NCI-H2107 (cell line): ENCODE measurements at places on chromosomes 6 and 20.

GRCh38 chr6:167579806-167580618, 246.7 kb upstream of the AFDN start:
- no peak for DNase-seq

- DNase-seq, result no peak
Measured at GRCh38 chr6:31634131-31634530, 13.6 kb downstream of the PRRC2A start.

DNA sequence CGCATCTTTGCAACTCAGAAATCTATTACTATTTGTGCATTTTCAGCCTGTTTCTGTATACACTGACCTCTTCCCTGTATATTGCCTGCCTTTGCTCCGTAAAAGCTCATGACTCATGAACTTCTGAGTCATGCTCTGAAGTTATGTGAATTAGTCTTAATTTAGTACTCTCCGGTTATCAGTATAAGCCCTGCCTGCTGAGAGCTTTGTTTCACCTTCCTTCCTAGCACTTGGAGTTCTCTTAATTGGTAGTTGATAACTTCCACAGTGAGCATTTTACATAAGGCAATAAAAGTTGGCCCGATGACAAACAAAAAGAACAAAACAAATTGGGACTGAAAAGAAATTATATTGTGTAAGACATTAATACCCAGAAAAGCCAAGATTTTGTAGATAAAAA, 231.4 kb downstream of the GJA1 start:
- DNase-seq, result no peak

DNA sequence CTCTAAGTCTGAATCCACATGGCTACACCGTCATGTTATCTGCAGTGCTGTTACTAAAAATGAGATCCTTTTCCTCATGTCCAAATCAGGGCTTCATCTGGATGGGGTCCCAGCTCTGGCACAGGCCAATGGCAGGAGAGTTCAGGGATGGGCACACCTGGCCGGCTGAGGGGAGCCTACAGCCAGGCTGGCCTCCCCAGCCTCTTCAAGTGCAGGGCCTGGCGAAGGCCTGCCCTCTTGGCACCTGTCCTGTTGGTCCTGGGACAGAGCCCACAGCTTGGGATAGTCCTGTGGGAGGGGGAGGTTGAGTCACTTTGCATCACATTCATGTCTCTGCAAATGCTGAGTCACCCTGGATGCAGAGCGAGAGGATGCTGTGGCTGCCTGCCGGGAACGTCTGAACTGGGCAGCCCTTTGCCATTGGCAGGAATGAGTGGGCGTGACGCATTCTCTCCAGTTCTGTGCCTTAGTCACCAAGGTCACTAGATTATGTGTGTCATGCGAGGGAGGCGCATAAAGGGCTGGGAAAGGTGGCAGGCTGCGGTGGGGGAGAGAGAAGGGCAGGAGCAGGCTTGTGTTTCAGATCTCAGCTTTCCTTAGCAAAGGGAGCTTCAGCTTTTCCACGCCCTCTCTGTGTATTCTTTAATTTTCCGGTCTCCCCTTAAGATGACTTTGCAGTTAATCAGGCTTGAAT, 223.2 kb upstream of the ECI2 start:
- peak; percentile 52 for DNase-seq

- DNase-seq, result no peak
Measured at GRCh38 chr6:1942834-1943233, 302.6 kb downstream of the GMDS start.

GRCh38 chr20:17226410-17227218, at the start of gene PCSK2:
TSS of gene PCSK2 (plus strand) at chr20:17227040. CDS start at chr20:17227306, 266 bp downstream.
- peak; percentile 83 for DNase-seq

DNA sequence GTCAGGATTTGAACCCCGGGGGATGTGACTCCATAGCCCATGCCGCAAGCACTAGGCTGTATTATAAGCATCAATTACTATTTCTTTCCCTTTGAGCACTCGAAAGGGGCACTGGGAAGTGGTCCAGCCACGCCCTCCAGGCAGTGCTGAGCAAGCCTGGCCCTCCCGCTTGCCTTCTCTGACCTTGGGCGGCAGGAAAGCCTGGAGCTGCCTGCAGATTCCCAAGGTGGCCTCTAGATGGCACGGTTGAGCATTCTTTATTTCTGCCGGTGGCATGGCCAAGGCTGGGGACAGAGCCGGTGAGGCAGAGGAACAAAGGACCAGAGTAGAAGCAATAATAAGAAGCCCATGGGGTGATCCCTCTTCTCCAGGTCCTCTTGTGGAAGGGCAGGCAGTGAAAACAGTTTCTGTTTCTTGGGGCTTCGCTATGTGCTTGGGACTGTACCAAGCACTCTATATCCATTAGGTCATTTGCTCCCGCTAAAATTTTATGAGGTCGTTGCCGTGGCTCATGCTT, 32.0 kb downstream of the ARHGAP40 start:
- DNase-seq, result peak; percentile 21

DNA sequence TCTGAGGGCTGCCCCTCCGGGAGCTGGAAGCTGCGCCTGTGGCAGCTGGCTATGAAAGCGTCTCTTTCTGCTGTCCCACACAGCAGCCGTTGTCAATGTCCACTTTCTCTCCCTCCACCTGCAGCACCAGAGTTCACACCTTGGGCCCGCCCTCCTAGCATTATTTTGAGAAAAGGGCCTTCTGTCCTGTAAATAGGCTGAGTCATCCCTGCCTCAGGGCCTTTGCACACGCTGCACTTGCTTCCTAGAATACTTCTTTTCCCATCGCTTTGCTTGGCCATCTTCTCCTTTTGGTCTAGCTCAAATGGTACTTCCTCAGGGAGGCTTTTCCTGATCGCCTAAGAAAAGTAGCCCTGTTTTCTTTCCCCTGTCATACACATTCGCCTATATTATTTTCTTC, 69.3 kb upstream of the ZNFX1 start:
- DNase-seq, result no peak

DNA sequence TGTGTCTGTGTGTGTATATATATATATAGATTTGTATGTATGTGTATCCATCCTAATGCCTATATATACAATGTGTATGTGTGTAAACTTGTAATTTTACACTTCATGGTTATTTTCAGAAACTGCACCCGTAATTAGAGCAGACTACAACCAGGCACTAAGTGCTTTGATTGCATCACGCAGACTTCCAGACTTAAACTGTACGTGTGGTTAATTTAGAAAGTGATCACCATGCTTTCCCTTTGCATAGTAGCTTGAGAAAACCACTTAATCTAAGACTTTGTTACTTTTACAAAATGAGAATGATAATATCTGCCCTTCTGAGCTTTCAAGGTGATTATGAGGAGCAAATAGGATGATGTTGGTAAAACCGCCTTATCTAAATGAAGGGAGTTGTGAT, 50.1 kb upstream of the E2F3 start:
- no peak for DNase-seq

DNA sequence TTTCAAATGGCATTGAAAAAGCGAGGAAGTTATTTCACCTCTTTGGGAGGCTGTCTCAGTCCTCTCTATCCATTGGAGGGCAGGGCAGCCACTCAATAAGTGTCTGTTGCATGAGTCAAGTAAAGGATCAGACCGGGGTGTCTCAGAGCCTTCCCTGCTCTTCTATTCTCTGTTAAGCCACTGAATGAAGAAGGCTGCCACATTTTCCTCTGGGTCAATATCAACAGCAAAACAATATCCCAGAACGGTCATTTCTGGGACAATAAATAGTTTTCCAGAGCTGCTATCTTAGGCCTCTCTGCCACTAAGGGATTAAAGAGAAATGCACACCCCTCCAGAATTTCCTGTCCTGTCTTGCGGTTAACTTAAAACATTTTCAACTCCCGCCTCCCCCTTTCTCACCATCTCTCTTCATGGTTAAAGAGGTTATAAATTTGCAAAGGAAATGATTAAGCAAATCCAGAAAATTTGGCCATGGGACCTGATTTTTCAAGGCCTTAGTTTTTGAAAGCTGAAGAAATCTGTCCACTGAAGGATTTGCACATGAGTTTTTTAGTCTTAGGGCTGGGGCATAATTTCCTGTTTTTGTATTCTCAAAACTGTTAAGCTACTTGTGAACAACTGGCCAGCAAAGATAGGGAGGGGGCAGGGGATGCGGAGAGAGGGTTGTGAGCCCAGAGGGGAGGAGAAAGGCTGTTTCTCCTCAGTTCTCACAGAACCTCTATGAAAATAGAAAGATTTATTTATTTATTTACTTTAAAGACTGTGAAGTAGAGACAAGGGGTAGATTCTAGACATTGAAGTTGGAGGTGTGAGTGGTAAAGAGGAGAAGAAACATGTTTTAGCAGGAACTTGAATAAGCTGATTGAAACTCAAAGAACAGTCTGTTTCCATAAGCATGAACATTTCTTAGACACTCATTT, 135.7 kb downstream of the BCAS1 start:
- no peak for DNase-seq

- no peak for DNase-seq
Measured at GRCh38 chr20:3739054-3739925, 6.8 kb downstream of the HSPA12B start.

- no peak for DNase-seq
Measured at GRCh38 chr6:115001731-115002350, 659.0 kb upstream of the HS3ST5 start.

DNA sequence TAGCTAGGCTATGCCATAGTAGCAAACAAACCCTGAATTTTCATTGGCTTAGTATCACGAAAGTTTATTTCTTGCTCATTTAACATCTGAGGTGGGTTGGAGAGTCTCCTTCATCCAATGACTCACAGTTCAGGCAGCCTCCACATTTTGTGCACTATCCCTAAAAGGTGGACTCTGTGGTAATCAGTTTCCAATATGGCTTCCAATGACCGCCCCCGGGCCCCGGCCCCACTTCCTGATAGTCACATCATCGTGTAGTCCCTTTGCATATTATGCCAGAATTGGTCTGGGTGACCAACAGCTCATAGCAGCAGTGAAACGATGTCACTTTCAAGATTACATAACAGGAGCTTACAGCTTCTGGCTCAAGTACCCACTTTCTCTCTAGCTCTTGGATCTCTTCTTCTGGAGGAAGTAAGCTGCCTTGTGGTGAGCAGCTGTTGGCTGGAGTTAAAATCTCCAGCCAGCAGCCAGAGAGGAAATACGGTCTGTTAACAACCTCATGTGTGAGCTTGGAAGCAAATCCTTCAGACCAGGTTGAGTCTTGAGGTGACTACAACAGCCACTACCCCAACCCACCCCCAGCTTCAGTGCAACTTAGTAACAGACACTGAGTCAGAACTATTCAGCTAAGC, 7.8 kb downstream of the HCRTR2 start:
- no peak for DNase-seq

GRCh38 chr6:128731249-128732165, 151.4 kb upstream of the LAMA2 start:
- peak; percentile 22 for DNase-seq

GRCh38 chr6:166402582-166403277, 20.0 kb upstream of the MPC1 start:
- DNase-seq, result no peak

GRCh38 chr20:49115564-49115963, 69.5 kb downstream of the CSE1L start:
- no peak for DNase-seq

DNA sequence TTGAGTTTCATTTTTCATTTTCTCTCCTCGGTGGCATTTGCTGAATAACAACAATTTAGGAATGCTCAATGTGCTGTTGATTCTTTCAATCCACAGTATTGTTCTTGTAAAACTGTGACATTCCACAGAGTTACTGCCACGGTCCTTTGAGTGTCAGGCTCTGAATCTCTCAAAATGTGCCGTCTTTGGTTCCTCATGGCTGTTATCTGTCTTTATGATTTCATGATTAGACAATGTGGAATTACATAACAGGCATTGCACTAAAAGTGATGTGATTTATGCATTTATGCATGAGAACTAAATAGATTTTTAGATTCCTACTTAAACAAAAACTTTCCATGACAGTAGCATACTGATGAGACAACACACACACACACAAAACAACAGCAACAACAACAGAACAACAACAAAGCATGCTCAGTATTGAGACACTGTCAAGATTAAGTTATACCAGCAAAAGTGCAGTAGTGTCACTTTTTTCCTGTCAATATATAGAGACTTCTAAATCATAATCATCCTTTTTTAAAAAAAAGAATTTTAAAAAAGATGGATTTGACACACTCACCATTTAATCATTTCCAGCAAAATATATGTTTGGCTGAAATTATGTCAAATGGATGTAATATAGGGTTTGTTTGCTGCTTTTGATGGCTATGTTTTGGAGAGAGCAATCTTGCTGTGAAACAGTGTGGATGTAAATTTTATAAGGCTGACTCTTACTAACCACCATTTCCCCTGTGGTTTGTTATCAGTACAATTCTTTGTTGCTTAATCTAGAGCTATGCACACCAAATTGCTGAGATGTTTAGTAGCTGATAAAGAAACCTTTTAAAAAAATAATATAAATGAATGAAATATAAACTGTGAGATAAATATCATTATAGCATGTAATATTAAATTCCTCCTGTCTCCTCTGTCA, 88.1 kb downstream of the SNAP25 start:
- no peak for DNase-seq

GRCh38 chr6:10521104-10521808, at the start of gene GCNT2:
TSS of gene GCNT2 (plus strand) at chr6:10521351. CDS start at chr6:10528912, 7,561 bp downstream.
- DNase-seq, result no peak

GRCh38 chr6:131949909-131950766, 1.0 kb downstream of the CCN2 start:
- peak; percentile 4 for DNase-seq

DNA sequence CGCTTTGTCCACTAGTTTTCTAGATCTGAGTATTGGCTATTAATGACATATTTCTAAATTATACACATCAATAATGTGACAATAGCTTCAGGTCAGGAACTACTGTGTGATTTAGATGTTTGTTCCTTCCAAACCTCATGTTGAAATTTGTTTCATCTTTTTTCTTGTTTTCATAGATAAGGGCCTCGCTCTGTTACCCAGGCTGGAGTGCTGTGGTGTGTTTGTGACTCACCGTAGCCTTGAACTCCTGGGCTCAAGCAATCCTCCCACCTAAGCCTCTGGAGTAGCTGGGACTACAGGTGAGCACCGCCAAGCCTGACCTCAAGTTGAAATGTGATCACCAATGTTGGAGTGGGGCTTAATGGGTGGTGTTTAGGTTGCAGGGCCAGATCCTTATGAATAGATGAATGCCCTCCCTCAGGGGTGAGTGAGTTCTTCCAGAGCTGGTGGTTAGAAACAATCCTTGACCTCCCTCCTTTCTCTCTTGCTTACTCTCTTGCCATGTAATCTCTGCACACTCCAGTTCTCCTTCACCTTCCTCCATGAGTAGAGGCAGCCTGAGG, 5.9 kb upstream of the NQO2 start:
- no peak for DNase-seq

GRCh38 chr6:95120984-95121383, 456.4 kb upstream of the MANEA start:
- no peak for DNase-seq

DNA sequence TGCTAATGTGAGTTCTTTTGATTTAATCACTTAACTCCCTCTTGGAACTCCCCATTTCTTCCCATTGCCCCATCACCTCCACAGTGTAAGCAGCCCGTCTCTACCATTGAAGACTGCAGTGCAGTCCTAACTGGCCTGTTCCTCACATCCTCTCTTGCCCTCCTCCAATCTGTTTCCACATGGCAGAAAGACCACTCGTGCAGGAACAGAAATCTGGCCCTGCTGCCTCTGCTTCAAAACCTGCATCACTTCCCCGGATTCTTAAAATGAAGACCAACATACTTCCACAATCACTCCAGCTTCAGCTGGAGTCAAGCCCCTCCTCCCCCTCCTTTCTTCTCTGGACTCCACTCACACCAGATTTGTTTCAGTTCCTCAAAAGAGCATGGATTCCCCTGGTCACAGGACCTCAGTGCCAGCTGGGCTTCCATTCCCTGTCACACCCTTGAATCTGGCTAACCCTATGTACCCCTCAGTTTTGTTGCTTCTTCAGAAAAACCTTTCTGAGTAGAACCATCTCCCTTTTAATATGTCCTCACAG, 802.3 kb downstream of the MAFB start:
- DNase-seq, result no peak
